ENCODE measurements at places on chromosomes 6 and 20. TPM values are rescaled to one million over a fixed set of nuclear protein-coding genes. Genes with fewer than 3 reads are reported as not detected.
A peak's percentile ranks its signal among the peaks of the same experiment; 100 is the strongest.

DNA sequence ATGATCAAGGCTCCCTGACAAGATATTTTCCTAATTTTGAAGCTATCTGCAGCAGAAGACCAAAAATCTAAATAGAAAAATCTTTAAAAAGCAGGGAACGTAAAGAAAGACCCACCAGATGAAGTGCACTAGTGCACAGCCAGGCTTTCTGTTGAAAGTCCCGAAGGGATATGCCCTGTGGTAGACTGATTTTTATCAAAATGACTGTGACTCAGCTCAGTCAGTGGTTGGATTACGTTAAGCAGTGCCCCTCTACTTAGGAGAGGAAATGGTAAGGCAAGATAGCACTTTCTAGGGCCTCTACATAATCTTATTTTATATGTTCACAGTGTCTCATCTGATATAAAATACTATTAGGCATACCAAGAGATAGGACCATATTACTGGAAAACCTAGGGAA lies 123.4 kb upstream of the RAB32 start:
- H3K36me3 ChIP-seq = no peaks in the 10 kb centered on the region
- no peak overlapping the region for H3K4me3 ChIP-seq
- H3K4me1 ChIP-seq = no peaks in the 10 kb centered on the region
- no peak for DNase-seq
- no peak overlapping the region for H3K27ac ChIP-seq

GRCh38 chr6:41318261-41318653 lies 17.2 kb upstream of the NCR2 start:
- peaks cover 6% of the 10 kb centered on the region for H3K36me3 ChIP-seq
- DNase-seq = no peak
- H3K4me3 ChIP-seq = peak overlapping the region; percentile 45
- H3K27ac ChIP-seq = peak overlapping the region; percentile 48
- H3K4me1 ChIP-seq = peaks cover 40% of the 10 kb centered on the region

DNA sequence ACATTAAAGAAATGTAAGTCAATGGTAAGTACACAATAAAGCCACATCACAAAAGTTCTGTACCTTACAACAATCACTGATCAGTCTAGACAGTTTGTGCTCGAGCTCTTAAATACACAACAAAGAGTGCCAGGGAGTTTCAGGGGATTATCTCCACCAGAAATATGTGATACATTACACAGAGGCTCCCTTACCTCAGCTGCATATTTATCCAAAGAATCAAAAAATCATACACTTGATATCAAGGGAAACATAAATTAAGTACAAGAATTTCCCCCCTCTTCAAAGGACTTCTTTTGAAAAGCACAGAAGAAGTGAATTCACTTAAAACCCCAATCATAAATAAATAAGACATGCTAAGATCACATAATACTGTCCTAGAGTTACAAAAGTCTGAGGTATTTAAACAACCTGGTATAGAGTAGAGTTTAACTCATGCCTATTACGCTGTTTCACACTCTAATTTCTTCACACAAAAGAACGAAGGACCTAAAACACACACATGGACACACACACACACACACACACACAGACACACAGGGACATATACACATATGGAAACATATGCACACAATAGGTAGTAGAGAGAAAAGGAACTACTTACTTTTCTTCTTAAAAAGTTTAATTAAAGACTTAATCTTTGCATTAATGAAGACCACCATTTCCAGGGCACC lies 528 bp downstream of the NHSL1 start:
- H3K4me3 ChIP-seq = peak overlapping the region; percentile 73
- DNase-seq = no peak
- H3K36me3 ChIP-seq = peaks cover 26% of the 10 kb centered on the region
- peak overlapping the region; percentile 32 for H3K27ac ChIP-seq
- H3K27me3 ChIP-seq = no peaks in the 10 kb centered on the region
- peaks cover 38% of the 10 kb centered on the region for H3K4me1 ChIP-seq

GRCh38 chr6:131628726-131629125 lies 684 bp upstream of the MED23 start:
- peak overlapping the region; percentile 93 for H3K4me3 ChIP-seq
- H3K4me1 ChIP-seq = peaks cover 9% of the 10 kb centered on the region
- DNase-seq = no peak
- H3K27me3 ChIP-seq = peaks cover 14% of the 10 kb centered on the region
- H3K27ac ChIP-seq = no peak overlapping the region
- H3K36me3 ChIP-seq = peaks cover 26% of the 10 kb centered on the region

- no peak for DNase-seq
- H3K4me1 ChIP-seq = peaks cover 14% of the 10 kb centered on the region
- no peaks in the 10 kb centered on the region for H3K27me3 ChIP-seq
- no peak overlapping the region for H3K27ac ChIP-seq
- no peaks in the 10 kb centered on the region for H3K36me3 ChIP-seq
Measured at GRCh38 chr6:122751326-122751725, 28.2 kb upstream of the FABP7 start.

Gene ZSCAN23
- 1.8 TPM for total RNA-seq

Gene SEMG1
- 0.21 TPM for total RNA-seq

DNA sequence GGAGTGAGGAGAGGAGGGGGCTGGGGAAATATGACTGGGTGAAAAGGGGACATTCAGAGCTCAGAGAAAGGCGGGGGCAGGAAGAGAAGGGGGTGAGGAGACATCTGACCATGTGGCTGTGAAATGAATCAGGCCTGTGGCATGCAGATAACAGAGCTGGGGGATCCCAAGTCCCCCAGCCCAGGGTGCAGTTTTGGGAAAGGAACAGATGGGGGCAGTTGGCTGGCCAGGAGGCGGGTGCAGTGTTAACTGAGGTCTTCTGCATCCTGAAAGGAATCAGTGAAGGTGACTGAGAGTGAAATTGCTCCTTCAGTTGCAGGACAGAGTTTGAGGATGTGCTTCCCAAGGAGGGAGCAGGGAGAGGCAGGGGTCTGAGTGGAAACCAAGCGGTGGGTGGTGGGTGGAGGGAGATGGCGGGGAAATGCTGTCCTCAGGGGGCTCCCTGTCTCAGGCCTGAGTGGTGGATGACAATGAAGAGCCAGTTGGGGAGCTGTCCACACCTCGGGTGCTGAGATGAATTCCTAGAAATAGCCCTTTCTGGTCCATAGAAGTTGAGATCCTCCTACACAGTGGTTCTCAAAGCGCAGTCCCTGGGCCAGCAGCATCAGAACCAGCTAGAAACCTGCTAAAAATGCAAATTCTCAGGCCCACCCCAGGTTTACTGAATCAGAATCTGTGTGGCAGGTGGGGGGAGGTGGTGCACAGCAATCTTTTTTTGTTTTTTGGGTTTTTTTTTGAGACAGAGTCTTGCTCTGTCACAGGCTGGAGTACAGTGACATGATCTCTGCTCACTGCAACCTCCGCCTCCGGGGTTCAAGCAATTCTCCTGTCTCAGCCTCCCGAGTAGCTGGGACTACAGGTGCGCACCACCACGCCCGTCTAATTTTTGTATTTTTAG lies 26.0 kb upstream of the CCDC167 start:
- peaks cover 5% of the 10 kb centered on the region for H3K36me3 ChIP-seq
- H3K4me3 ChIP-seq = no peak overlapping the region
- no peak overlapping the region for H3K27ac ChIP-seq
- peaks cover 100% of the 10 kb centered on the region for H3K27me3 ChIP-seq
- no peak for DNase-seq
- peaks cover 8% of the 10 kb centered on the region for H3K4me1 ChIP-seq

DNA sequence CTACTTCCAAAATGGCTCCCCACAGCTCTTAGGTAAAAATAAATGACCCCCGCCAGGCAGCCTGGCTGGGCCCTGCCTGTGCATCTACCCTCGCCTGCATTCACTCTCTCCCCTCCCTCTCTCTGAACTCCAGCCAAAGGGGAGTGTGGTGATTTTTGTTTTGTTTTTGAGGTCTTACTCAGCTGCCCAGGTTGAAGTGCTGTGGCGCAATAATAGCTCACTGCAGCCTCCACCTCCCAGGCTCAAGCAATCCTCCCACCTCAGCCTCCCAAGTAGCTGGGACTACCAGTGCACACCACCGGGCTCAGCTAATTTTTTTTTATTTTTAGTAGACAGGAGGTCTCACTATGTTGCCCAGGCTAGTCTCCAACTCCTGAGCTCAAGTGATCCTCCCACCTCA lies 15.8 kb downstream of the NFATC2 start:
- no peak overlapping the region for H3K4me3 ChIP-seq
- no peak overlapping the region for H3K27ac ChIP-seq
- no peaks in the 10 kb centered on the region for H3K4me1 ChIP-seq

Gene CDSN
- total RNA-seq = 0.35 TPM

Gene TRIM31
- total RNA-seq = 181 TPM

Gene NR2E1
- total RNA-seq = not detected

- H3K27me3 ChIP-seq = no peaks in the 10 kb centered on the region
- peaks cover 73% of the 10 kb centered on the region for H3K4me1 ChIP-seq
- H3K27ac ChIP-seq = peak overlapping the region; percentile 58
- peak; percentile 98 for DNase-seq
- peak overlapping the region; percentile 17 for H3K4me3 ChIP-seq
- H3K36me3 ChIP-seq = peaks cover 34% of the 10 kb centered on the region
Measured at GRCh38 chr6:43702534-43703440, 15.2 kb upstream of the MRPS18A start.

DNA sequence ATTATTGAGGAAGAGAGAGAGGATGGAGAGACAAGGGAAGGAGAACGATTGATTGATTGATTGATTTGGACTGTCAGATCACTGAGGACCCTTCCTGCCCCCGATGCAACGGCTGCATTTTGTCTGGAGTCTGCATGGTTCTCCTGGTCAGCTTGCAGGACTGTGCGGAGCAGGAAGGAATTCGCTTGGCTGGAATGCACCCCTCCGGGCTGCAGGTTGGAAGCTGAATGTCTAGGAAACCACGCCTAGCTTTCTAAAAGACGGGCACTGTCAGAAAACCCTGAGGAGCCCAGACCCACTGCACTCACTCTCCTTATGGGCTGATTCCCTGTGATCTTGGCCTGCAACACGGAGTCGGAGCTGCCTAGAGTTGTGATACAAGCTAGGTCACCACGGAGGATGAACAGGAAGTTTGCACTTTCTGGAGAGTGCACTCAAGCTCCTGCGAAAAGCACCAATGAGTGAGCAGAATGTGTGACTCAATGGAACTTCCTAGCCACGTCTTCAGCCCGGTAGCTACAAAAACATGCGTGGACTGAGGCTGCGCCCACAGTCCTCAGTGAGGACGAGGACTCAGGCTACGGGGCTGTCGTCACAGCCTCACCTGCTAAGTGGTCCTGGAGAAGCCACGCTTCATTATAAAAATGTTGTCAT lies 14.4 kb downstream of the DACT2 start:
- no peak overlapping the region for H3K27ac ChIP-seq
- H3K4me1 ChIP-seq = peaks cover 10% of the 10 kb centered on the region
- no peaks in the 10 kb centered on the region for H3K36me3 ChIP-seq
- no peak overlapping the region for H3K4me3 ChIP-seq
- peaks cover 31% of the 10 kb centered on the region for H3K27me3 ChIP-seq
- no peak for DNase-seq

DNA sequence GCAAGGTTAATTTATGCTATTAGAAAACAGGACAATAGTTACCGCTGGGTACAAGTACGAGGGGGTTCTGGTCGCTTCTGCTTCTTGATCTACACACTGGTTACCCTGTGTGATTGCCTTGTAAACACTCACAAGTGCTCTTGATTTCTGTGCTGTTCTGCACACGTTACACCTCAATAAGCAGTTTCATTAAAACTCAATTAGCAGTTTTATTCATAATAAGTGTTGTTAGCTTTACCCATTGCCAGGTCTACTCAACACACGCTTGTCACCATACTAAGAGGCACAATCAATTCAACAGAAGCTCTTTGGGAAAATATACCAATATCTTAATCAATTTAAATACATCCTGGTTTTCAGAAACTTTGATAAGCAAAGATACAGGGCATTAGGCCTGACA lies 20.4 kb downstream of the BMP7 start:
- no peaks in the 10 kb centered on the region for H3K4me1 ChIP-seq
- no peak overlapping the region for H3K27ac ChIP-seq
- peaks cover 44% of the 10 kb centered on the region for H3K27me3 ChIP-seq
- H3K4me3 ChIP-seq = no peak overlapping the region
- no peak for DNase-seq
- no peaks in the 10 kb centered on the region for H3K36me3 ChIP-seq

GRCh38 chr6:53437557-53438202 lies 88.9 kb upstream of the ELOVL5 start:
- H3K4me1 ChIP-seq = peaks cover 8% of the 10 kb centered on the region
- H3K4me3 ChIP-seq = no peak overlapping the region
- H3K36me3 ChIP-seq = no peaks in the 10 kb centered on the region
- DNase-seq = peak; percentile 50

- H3K27ac ChIP-seq = no peak overlapping the region
- H3K27me3 ChIP-seq = peaks cover 100% of the 10 kb centered on the region
- DNase-seq = no peak
- no peaks in the 10 kb centered on the region for H3K4me1 ChIP-seq
- H3K4me3 ChIP-seq = no peak overlapping the region
- H3K36me3 ChIP-seq = no peaks in the 10 kb centered on the region
Measured at GRCh38 chr6:31287619-31288018, 15.7 kb upstream of the HLA-C start.

DNA sequence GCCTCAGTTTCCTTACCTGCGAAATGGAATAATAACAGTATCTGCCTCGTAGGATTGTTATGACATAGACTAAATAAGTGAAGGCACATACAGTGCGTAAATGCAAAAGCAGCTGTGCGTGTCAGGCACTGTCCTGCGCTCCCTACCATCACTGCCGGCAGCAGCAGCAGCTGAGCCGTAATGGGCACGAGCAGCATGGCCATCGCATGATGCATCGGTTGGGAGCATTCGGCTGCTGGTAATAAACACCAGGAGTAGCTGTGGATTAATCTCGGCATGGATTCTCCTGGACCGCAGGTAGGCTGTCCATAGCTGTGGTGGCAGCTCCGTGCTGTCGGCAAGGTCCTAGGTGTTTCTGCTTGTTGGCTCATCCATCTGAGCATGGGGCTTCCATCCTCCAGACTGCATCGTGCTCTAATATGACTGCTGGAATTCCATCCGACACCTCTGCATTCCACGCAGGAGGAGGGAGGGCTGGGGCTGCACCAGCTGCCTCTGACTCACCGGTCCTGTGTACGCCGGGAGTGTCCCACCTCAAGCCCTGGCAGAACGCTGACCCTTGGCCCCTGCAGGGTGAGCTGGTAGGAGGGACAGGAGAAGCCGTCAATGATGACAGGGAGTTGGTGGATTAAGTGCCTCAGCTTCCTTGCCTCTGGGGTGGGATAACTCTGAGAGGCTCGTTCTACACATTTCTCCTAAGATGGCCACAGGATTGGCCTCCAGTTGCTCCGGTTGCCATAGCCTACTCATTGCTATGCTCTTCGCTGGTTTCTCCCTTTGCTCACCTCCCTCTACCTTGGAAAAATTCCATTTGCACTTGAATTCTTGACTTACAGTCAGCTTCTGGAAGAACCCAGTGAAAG lies 100.9 kb upstream of the PMEPA1 start:
- DNase-seq = peak; percentile 85
- H3K4me3 ChIP-seq = no peak overlapping the region
- H3K27me3 ChIP-seq = peaks cover 15% of the 10 kb centered on the region
- H3K27ac ChIP-seq = peak overlapping the region; percentile 31

Gene MROH8
- 2.7 TPM for total RNA-seq

GRCh38 chr6:169959136-169960002 lies 207.9 kb downstream of the ERMARD start:
- peaks cover 13% of the 10 kb centered on the region for H3K27me3 ChIP-seq
- DNase-seq = no peak

GRCh38 chr6:154615483-154616025 lies 105.1 kb upstream of the CNKSR3 start:
- DNase-seq = peak; percentile 79
- H3K36me3 ChIP-seq = peaks cover 5% of the 10 kb centered on the region
- H3K4me3 ChIP-seq = peak overlapping the region; percentile 45
- peaks cover 13% of the 10 kb centered on the region for H3K4me1 ChIP-seq

GRCh38 chr6:12602342-12602741 lies 114.2 kb upstream of the PHACTR1 start:
- H3K36me3 ChIP-seq = no peaks in the 10 kb centered on the region
- H3K27ac ChIP-seq = no peak overlapping the region
- DNase-seq = no peak
- H3K27me3 ChIP-seq = no peaks in the 10 kb centered on the region
- no peak overlapping the region for H3K4me3 ChIP-seq

Gene SCUBE3
- 0.47 TPM for total RNA-seq

Measured in Calu3 (cell line).